Activated T-helper 17 cell treated with anti-CD3 and anti-CD28 coated beads, Interleukin-2, amount 50 U/mL, for 72 hours (primary cell): ENCODE measurements at places on chromosomes 7 and 10.
A peak's percentile ranks its signal among the peaks of the same experiment; 100 is the strongest.

DNA sequence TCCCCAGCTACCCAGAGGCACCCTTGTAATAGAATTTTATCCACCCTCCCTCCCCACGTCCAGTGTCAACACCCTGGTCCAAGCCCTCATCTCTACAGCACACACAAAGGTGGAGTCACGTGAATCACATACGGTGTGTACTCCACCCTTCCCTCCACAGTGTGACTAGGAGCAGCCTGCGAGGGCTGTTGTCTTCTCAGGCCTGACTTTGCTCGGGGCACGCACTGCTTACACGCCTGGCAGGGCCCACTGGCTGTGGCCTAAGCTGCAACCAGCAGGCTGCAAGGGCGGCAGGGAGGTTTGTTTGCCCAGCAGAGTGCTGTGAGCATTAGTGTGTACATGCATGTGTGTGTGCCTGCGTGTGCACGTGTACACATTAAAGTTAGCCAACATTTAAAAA lies 93.7 kb downstream of the COBL start:
- ATAC-seq = no peak

DNA sequence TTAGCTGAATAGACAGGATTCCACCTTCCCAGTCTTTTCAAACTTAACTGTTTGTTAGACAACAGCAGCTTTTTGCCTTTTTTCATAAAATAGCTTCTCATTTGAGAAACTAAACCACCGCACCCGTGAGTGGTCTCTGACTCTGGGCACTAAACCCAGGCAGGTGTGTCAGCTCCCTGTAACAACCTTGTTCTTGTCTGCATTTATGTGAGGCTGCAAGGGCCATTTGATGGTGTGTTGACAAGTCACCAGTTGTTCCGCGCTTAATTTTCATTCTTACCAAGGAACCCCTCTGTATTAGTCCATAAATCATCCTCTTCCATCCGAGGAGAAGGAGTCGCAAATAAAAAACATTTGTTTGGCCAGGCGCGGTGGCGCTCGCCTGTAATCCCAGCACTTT lies 1.5 kb downstream of the STOX1 start:
- no peak for ATAC-seq

- ATAC-seq = no peak
Observed at GRCh38 chr7:70631718-70632117, 500.2 kb upstream of the GALNT17 start.

DNA sequence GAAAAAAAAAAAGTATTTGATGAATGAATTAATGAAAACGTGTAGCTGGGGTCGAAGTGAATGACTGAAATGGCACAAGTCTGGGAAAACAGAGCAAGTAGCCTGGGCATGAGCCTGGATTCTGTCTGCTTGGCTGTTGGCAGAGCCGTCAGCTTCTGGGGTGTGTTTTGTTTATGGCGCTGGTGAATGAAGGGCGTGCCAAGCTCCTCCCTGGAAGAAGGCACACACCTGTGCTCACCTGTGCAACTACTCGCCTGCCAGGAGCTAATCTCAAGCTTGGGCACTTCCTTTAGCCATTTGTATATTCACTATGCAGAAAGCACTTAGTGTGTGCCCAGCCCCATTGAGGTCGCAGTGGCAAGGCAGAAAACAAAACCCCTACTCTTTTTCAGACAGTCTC lies 74.1 kb downstream of the GTF2IRD1 start:
- no peak for ATAC-seq

DNA sequence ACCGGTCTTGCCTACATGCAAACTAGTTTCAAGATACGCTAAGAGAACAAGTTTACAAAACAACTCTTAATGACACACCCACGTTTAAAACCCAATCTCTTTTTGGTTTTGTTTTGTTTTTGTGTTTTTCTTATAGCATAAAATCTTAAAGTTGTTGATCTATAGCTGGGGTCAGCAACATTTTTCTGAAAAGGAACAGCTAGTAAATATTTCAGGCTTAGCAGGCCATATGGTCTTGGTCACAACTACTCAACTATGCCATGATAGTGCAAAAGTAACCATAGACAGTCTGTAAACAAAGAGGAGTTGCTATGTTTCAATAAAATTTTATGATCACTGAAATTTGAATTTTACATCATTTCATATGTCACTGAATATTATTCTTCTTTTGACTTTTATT lies 327.4 kb downstream of the AGMO start:
- no peak for ATAC-seq

DNA sequence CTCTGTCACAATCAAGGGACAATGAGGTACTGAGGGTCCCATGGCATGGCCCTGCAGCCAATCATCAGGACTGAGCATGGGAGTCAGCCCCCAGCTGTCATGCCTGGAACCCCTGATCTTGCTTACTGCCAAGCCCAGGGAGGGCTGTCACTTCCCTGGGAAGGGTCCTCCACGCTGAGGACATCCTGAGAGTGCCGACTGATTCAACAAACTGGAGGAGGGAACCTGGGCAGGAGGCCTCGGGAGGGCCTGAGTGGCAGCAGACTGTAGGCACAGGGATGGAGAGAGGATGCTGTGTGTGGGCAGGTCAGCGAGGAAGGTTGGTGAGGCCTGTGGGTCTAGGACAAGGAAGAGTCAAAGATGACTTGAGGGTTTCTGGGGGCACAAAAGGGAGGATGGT lies 154.3 kb downstream of the ZNF248 start:
- no peak for ATAC-seq

DNA sequence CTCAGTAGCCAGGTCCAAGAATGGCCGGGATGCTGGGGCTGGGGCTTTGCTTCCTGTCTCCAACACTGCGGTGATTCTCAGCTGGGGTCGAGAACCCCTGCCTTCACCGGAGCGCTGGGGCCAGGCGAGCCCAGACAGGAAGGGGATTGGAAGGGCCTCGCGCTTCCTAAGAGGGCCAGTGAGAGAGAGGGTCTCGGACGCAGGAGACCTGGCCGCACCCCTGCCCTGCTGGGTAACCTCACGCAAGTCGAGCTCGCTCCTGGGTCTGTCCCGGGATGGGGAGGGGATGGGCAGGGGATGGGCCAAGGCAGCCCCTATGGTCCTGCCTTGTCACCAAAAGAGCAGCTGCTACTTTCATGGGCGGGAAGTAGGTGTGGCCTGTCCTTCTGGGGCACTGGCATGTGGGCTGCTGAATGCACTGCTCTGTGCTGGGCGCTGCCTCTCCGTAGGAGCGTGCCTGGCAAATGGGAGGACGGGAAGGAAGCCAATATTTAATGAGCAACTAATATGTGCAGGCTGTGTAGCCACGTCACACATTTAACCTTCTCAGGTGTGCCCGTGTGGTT lies 20.0 kb downstream of the KCNK18 start:
- peak; percentile 48 for ATAC-seq

GRCh38 chr7:23242321-23242720 lies 4.3 kb upstream of the GPNMB start:
- ATAC-seq = peak; percentile 70

- no peak for ATAC-seq
Observed at GRCh38 chr7:11206177-11206899, 232.7 kb downstream of the PHF14 start.

DNA sequence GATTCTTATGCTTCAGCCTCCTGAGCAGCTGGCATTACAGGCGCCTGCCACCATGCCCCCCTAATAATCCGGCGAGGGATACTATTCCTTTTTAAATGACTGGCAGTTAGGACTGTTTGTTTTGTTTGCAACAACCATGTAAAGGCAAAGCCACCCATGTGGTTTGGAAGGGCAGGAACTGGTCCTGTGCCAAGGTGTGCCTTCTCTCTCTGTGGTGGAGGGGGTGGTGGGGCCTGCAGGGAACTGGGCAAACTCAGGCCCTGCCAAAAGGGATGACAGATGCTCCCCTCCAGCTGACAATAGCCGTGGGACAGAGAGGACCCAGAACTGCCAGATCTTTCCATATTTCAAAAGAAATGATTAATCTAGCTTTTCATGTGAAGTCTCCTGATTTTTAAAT lies 23.5 kb upstream of the WAPL start:
- ATAC-seq = no peak

GRCh38 chr10:45429790-45430189 lies 55.8 kb downstream of the ALOX5 start:
- no peak for ATAC-seq

DNA sequence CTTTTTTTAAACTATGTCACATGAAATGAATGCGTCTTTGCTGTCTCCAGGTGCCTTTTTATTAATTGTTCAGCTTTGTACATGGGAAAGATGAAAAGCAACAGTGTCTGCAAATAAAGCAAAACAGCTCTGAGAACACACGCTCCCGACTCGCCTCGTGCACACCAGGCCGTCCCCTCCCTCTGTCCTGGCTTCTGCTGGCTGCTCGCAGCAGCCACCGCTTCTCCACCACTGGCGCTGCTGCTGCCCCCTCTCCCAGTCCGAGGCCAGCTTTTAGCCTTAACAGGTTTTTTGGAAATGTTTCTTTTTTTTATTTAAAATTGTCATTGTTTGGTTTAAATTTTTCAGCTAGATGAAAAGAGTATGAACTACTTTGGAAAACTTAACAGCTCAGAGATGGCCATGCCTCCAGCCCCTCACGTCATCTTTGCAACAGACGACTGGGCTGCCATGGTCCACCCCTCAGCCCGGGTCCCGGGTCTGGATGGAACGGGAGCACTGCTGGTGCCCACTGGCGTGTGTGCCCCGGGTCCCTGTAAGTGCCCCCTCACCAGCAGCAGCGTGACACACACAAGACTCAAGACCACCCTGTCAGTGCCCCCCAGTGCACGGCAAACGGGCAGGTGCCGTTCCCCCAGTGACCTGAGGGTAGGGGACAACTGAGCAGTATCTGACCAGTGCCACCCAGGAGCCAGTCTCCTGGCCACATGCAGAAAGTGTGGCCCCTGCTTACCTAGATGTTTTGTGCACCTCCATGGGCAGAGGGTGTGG lies 415.6 kb upstream of the FOXK1 start:
- no peak for ATAC-seq

DNA sequence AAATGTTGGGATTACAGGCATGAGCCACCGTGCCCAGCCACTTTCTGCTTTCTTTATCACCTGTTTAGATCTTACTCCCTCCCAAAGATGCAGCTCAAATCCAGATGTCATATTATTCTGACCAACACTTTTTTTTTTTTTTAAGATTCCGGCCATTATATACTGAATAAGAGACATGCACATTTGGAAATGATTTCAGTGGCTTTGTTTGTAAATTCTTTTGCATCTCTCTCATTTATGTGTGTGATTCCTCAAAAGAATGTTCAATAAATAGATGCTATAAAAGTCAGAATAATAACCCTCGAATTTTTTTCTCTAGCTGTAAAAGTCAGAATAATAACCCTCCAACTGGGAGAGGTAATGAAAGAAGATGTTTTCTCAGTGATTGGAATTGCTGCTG lies 25.4 kb downstream of the HECW1 start:
- no peak for ATAC-seq

GRCh38 chr7:43111630-43112458 lies 603 bp upstream of the HECW1 start:
- no peak for ATAC-seq

- no peak for ATAC-seq
Observed at GRCh38 chr10:94397549-94398370, 4.6 kb upstream of the TBC1D12 start.

GRCh38 chr10:123143825-123144168 lies 4.1 kb upstream of the HMX2 start:
- no peak for ATAC-seq
